OCI-M1 (cell line): ENCODE measurements at places on chromosomes 5 and 9.

DNA sequence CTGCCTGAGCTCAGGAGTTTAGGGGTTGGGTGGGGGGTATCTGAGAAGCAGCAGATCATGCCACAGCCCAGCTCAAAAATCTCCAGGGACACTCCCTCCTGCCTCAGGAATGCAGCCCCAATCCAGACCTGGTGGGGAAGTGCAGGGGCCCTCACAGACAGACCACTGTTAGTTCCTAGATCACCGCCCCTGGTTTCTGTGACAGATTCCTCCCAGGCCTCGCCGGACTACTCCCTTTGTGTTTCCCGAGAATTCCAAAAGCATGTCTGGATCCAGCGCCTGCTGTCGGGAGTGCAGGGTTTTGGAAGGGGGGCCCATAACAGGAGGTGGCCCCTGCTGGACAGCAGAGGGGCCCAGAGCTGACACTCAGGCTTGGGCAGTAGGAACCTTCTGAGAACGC lies 74.5 kb downstream of the CTSL start:
- DNase-seq: no peak

- DNase-seq: peak; percentile 54
Observed at GRCh38 chr9:121376214-121376830, 6.3 kb upstream of the STOM start.

GRCh38 chr9:112503170-112503569 lies 16.5 kb downstream of the KIAA1958 start:
- no peak for DNase-seq

DNA sequence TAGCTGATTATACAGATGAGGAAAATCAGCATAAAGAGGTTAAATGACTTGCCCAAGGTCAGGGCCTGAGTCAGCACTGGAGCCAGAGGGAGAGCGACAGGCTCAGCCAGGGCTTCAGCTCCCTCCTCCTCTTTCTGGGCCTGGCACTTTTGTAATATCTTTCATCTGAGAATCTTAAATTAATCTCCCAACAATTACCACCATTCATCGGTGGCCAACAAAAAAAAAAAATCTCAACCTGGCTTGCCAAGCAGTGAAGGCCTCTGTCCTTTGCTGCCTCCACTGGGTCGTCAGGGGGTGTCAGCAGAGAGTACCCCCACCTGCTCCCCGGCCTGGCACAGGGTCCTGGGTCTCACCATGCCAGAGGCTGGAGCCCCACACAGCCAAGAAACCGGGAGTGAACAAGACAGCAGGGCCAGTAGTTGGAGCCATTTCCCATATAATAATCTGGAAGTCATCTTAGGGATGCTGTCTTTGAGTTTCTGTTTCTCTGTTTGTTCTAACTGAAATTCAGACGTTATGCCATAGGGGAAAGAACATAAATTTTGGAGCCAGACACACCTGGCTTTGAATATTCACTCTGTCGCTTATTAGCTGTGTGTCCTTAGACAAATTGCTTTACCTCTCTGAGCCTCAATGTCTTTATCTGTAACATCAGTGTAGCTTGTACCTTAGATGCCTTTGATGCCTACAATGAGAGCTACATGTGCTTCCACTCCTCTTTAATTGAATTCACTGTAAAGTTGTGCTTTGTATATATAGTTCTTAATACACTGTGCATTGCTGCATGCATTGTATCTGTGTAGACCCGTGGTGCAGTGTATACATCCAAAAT lies 299.9 kb upstream of the MSX2 start:
- DNase-seq: no peak

- DNase-seq: peak; percentile 38
Observed at GRCh38 chr5:132012371-132013005, 1.0 kb upstream of the ACSL6 start.

DNA sequence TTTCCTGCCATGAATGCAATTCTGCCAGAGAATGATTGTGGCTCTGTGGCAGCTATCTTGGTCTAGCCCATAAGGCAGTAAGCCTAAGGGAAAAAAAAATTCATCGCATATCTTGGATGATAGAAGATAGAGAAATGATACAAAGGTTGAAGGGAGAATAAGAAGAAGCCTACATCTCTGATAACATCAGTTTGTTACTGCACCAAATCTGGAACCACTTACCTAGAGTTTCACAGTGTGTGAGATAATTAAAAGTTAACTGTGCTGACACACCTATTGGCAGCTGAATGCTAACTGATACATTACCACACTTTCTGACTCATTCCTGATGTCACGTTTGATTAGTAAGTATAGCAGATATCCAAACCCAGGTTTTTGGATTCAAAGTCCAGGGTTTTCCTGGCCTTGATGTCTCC lies 91.6 kb upstream of the TAF11L2 start:
- no peak for DNase-seq

DNA sequence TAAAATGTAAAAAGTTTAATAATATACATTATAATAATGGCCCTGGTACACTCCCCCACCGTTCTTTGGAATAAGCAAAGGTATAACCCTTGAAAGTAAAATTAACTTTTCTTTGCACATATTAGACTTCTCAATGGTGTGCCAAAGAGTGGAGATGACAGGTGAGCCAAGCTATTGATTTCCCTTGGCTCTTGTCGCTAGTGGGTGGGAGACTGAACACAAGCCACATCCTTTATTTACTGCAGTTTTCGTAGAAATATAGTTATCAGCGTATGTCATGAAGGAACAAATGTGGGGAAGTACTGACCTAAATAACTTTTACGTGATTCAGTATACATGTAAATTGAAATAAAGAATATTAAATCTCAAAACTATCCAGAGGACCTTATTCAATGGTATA lies 549.3 kb downstream of the RAB3C start:
- DNase-seq: peak; percentile 35

- DNase-seq: no peak
Observed at GRCh38 chr9:31697956-31698355, 686.5 kb upstream of the ACO1 start.

DNA sequence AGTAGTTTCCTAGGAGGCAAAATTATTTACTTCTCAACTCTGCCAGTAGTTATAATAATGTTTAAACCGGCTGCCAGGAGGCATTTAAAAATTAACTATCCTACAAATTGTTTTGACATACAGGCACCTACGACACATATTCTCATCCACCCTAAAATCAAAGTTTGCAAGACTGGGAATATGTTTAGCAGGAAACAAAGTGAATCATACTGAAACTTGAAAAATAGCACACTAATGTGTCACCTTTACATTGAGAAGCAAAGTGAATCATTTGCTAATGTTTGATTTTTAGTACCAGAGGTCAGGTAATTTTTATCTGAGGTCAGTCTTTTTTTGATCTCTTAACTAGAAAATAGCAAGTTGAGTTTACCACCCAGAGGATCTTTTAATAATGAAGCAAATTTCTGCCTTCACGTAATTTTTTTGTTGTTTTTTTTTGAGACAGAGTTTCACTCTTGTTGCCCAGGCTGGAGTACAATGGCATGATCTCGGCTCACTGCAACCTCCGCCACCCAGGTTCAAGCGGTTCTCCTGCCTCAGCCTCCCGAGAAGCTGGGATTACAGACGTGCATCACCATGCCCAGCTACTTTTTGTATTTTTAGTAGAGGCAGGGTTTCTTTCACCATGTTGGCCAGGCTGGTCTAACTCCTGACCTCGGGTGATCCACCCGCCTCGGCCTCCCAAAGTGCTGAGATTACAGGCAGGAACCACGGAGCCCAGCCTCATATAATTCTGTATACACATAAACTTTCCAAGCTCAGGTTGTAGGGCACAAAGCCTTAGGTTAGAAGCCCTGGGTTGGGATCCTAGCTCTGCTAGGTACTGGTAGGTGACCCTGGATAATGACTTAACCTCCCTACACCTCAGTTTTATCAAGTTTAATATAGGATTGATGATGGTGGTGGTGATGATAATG lies 124.3 kb downstream of the UGCG start:
- DNase-seq: no peak

DNA sequence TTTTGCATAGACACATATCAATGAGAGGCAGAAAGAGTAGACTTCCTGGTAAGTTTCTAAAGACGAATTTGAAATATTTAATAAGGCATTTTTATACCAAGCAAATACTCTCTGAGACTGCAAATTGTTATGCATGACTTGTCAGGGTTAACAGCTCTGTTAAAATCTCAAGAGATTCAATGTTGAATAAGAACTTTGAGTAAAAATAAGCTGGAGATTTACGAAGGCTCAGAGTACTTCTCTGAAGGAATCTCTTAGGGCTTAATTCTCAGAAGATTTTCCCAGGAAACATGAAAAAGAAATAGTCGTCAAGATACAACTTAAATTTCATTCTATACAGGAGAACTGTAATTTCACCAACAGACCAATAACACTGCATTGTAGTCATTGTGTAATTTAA lies 259.4 kb downstream of the CDH18 start:
- DNase-seq: no peak

- DNase-seq: no peak
Observed at GRCh38 chr9:69222970-69223369, 48.9 kb downstream of the TJP2 start.

GRCh38 chr5:103327893-103328292 lies 69.3 kb downstream of the MACIR start:
- no peak for DNase-seq

GRCh38 chr5:59673438-59674058 lies 220.0 kb downstream of the PDE4D start:
- DNase-seq: peak; percentile 79

DNA sequence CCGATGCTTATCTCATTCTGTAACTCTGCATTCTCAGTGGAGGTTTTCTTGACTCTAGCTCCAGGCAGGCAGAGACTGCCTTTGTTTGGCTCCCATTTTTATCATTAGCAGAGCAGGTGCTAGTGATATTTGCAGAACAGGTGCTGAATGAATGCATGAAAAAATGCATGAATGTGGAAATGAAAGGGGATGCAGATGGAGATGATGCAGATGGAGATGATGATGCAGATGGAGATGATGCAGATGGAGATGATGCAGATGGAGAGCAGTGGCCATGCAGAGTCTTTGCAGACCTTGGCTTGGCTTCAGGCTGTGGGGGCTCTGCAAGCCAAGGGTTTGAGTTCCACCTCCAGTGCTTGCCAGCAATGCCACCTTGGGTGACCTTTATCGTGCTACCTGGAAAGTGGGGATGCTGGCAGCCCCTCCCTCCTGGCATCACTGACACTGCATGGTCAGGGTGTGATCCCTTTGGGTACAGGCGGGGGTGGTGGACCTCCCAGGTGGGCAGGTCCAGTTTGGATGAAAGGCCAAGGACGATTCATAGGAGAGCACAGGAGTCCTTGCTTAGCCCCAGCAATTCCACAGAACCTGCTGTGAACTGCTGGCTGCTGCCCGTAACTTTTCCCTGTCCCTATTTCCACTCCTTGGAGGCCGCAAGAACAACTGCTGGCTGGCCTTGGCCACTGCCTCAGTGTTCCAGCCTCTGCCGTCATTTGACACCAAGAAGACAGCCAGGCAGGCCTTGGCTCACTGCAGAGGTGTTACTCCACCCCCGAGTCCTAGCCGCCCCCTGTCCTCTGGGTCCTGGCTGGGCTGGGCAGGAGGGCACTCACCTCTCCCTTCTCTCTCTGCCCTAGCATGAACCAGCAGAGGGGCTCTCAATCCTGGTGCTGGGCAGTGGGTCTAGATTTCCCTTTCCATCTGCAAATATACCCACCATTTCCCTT lies 33.0 kb downstream of the ERGIC1 start:
- DNase-seq: no peak
